Stimulated activated naive CD4-positive, alpha-beta T cell (primary cell): ENCODE measurements at places on chromosomes 3 and 15.
A peak's percentile ranks its signal among the peaks of the same experiment; 100 is the strongest.

GRCh38 chr3:183161552-183162336, 790 bp downstream of the LAMP3 start:
- DNase-seq, result no peak

DNA sequence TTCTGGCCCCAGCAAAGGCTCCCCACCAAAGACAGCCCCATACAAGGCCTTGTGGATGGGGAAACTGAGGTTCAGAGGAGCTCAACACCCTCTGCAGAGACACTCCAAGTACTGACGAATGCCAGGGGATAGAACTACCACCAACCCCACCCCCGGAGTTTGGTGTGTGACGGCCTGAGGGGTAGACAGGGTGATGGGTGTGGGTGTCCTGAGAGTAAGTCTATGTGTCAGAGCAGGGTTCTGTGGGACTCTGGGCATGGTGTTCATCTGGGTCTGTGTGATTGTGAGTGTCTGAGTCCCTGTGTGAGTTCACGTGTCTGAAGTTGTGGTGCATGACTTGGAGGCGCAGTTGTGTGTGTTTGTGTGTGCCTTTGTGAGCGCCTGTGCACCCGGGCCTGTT, 7.4 kb downstream of the PTH1R start:
- no peak for DNase-seq

GRCh38 chr3:172911142-172911541, 160.6 kb downstream of the ECT2 start:
- no peak for DNase-seq

DNA sequence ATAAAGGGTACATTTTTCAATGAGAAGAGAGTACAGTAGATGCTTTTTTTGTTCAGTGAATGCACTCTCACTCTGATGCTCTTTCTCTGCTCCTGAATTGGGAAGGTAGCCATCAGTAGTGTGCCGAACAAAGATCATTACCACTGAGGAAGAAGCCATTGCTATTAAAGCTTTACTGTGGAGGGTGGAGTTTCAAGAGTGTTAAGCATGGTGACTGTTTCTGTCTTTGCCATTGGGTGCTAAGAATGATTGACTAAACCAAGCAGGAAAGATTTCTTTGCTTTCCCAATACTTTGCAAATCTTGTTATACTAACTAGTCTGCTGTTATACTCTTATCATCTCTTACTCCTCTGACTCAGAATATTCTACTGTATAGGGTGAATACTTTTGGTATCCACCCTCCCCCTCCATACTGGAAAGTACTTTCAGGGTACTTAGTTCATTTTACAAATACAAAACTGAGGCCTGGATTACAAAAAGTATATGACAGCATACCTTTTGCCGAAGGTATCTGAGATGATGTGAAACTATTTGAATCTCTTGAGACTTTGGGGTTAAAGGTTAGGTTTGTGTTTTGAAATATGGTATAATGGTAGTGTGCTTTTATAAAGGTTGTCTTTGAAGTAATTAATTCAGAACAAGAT, 1.7 kb downstream of the RAB11A start:
- no peak for DNase-seq

GRCh38 chr15:31005660-31006059, 14.2 kb upstream of the MTMR10 start:
- DNase-seq, result no peak

GRCh38 chr3:143970773-143971358, 757 bp upstream of the DIPK2A start:
- peak; percentile 71 for DNase-seq

GRCh38 chr15:44775953-44776352, 39.6 kb downstream of the TRIM69 start:
- no peak for DNase-seq

GRCh38 chr15:101180620-101181307, 71.1 kb downstream of the CHSY1 start:
- DNase-seq, result peak; percentile 35

DNA sequence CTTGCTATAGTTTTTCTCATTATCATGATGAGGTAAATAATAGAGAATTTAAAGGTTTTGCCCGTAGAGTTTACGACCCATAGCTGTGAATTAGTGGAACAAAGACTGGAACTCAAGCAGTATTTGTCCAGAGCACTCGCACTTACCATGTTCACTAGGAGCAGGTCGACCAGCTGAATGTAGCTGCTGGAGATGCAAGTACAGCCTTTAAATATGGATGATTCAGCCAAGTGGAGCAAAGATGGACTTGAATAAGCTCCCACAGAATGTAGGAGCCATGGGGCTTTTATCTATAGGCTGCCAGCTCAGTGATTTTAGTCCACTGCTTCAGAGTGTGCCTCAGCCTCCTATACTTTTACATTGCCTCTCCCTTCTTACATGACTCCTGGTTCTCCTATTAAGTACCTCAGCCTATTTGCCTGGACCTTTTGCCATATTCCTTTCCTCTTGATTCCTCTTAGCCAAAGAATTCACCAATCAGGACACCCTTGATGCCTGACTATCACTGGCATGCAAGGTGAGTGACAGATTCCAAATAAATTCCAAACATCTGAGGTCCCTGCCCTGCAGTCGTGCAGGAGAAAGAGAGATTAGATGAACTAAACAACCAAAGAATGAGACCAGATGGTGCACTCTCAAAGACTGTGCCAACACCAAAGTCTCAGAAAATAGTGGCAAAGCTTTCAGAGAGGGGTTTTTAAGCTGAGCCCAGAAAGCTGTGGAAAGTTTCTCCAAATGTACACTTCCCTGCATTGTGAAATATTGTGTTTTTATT, 3.9 kb downstream of the MKRN3 start:
- DNase-seq, result no peak
